ENCODE measurements at places on chromosomes 3 and 15.
A peak's percentile ranks its signal among the peaks of the same experiment; 100 is the strongest.

GRCh38 chr3:31880482-31881078, 100.5 kb downstream of the OSBPL10 start:
- DNase-seq = peak; percentile 93

DNA sequence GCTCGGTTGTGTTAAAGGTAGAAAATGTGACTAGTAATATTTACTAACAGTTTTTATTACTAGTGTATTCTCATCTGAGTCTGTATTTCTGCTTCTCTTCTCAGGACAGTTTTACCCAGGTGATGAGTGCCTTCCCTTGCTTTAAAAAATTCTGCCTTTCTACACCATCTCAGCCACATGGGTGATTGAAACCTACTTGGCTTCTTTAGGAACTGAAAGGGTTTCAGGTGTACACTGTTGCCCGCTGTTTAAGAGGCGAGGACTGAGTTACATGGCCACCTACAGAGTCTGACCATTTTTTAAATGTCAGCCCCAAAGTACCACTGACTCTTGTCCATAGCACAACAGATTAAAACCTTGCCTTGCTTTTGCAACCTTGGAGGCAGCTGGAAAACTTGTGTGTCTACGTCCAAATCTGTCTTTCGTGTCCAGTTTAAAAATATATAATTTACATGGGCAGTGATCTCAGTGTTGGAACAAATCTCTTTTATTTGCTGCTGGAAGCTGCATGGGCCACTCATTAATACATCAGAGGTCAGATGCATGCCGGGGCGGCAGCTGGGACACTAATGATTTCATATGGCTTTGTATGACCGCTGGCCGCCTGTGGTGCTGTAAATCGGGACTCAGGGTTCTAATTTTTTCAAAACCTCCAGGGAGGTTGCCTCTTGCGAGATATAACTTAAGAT, 44.6 kb downstream of the TRIM71 start:
- no peak for DNase-seq

GRCh38 chr15:67174864-67175573, 79.4 kb downstream of the AAGAB start:
- peak; percentile 99 for DNase-seq

GRCh38 chr3:141436180-141436579, 50.6 kb upstream of the RASA2 start:
- DNase-seq = no peak

DNA sequence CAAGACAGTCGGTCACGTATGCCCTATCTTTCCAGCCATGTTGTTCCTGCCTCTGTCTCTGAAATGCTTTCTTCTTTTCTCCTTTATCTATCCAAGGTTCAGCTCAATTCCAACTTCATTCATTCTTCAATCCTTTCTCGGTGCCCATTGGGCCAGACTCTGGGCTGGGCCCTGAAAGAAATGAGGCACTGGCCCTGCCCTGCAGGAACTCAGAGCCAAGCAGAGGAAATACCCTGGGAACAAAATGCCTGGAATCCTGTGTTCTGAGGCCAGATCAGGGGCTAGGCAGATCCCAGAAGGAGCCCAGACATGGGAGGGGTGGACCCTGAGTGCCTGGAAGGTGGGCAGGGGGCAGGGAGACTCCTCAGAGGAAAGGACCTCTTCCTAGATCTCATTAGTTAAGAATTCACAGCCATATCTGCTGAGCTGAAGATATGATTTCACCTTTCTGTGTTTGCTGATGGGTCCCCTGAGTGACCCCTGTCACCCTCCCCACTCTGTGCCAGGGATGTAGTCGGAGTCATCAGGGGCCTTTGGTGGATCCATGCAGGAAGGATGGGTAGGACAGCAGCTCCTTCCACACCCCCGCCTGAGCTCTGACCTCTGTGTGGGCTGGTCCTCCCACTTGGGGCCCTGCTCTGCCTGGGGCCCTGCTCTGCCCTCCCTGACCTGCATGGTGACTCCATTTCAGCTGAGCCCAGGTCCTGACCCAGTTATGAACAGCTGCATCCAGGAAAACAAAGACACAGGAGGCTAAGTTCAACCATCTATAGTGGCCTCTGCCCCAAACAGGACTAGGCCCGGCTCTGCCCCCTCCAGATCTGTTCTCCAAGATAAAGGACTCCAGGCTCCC, 5.3 kb upstream of the DAPK2 start:
- no peak for DNase-seq

DNA sequence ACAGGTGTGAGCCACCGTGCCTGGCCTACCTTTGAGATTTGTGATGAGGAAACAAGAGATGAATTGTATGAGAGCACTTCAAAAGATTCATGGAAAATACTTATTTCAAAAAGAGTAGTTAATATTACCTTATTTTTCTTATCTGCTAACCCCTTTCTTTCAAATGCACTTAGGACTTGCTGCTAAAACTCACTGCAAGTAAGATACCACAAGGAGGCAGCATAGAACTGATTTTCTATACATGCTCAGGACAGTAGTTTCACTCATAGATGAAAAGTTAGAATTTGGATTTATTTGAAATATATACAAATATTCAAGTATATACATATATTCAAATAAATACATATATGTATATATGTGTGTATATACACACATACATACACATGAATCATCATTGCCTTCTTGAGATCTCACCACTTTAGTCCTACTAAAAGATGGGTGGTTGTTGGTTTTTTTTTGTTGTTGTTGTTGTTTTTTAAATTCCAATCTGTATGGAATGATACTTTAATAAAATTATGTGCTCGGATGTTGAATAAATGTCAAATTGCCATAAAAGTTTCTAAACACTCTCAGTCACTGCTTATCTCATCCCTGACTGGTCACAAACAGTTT, 2.4 kb downstream of the CCNDBP1 start:
- peak; percentile 67 for DNase-seq

GRCh38 chr3:98980915-98981596, 79.6 kb upstream of the DCBLD2 start:
- DNase-seq = peak; percentile 44

DNA sequence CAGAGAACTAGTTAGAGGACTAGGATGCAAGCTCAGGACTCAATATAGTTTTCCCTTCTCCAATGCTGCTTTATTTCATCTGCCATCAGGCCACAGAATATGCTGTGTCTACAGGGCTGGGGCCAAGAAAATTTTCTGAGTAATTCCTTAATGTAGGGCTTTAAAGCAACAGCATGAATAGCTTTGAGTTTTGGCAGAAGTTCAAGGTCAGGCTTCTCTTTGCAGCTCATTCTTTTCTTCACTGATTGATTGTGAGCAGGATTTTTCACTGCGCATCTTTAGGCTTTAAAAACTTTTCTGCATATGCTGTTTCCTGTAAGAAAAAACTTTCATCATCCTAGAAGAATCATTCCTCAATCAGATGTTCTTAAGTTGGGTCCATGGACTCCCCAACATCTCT, 4.6 kb downstream of the TMEM108 start:
- no peak for DNase-seq

- DNase-seq = no peak
These were observed 1.2 kb upstream of the ADCY5 start for GRCh38 chr3:123449997-123450604.

GRCh38 chr3:82002986-82003642, 241.7 kb upstream of the GBE1 start:
- no peak for DNase-seq

DNA sequence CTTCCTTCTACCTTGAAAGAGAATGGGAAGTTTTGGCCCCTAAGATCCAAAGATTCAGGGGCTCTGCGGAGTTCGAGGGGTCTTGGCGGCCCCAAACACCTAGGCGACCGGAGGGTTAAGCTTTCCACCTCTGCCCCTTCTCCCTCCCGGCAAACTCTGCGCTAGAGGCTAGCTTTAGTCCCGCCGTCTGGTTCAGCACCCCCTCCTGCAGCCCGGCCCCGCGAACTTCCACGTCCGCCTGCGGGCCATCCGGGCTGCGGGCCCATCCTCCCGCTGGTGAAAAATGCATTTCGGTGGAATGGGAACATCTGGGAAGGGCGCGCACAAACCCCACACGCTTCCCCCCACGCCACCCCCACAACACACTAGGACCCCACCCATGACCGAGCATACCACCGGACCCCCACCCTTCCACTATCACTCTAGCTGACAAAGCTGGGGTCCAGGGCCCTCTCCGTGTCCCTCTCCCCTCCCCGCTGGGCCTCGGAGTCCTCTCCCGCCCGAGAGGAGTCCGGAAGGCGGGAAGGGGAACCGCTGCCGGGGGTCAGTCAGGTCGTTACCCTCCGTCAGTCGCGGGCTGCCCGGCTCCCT, 1.0 kb downstream of the SHOX2 start:
- no peak for DNase-seq

GRCh38 chr3:65342084-65342683, 654.4 kb upstream of the ADAMTS9 start:
- peak; percentile 64 for DNase-seq

DNA sequence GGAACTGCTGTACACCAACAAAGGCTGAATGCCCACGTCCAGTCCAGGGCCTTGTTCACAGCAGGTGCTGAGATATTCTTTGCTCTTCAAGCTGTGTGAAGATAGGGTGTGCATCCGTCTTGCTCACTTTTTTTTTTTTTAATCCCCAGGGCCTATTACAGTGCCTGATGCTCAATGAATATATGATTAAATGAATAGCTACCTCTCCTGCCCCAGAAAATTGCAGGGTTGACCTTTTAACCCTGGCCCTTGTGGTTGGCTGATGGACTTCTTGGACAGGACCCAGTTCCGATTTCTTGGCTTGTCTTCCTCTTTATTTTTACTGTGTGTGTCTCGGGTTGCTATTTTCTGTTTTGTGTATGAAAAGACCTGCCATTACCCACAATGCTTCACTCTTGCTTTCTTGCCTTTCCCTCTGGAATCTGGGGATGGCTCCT, 2.9 kb upstream of the FYTTD1 start:
- DNase-seq = no peak

DNA sequence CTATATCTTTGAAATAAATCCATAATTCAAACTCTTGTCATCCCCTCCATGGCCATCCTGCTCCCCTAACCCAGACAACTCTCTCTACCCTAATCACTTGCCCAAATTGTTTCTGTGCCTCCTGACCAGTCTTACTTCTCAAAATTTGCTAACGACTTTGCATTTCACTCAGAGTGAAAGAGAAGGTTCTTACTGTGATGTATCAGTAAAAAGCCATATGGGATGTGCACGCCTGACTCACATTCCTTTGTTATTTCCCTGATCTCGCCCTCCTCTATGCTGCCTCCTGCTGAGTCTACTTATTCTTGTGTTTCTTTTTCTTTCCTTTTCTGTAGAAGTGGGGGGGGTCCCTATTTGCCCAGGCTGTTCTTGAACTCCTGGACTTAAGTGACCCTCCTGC, 487.2 kb upstream of the FRG2C start:
- no peak for DNase-seq

GRCh38 chr3:78004571-78004970, 964.7 kb downstream of the ROBO2 start:
- DNase-seq = no peak

DNA sequence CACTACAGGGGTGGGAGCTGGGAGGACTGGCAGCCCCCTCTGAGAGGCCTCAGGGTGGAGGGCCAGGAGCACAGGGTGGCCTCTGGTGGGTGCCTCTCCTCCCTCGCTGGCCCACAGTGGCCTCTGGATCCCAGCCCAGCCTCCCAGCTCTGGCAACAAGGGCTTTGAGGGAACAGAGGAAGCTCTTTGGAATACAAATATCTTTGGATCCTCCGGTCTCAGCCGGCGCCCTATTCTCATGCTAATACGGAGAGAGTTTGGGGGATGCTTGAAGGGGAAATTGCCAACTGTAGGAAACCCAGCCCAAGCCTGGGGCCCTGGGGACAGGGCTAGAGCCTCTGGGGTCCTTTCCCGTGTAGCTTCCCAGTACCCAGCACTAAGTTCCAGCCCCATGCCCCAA, 33.4 kb upstream of the INSYN1 start:
- DNase-seq = no peak

DNA sequence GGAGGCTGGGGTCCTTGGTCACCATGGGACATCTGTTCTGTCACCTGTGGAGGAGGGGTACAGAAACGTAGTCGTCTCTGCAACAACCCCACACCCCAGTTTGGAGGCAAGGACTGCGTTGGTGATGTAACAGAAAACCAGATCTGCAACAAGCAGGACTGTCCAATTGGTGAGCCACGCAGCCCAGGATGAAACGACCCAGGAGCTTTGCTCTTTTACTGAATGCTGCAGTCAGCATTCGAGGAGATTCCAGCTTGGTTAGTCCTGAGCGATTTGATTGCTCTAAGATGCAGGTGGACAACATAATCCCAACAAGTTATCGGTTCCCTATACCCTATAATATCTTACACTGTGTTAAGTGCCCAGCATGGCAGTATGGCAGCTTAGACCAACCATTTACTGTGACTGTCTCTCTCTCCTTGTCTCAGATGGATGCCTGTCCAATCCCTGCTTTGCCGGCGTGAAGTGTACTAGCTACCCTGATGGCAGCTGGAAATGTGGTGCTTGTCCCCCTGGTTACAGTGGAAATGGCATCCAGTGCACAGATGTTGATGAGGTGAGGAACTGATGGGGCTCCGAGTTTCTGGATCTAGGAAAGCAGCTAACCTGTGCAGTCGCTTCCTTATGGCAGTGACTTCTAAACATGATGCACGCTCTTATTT, 7.8 kb downstream of the THBS1 start:
- DNase-seq = peak; percentile 17

DNA sequence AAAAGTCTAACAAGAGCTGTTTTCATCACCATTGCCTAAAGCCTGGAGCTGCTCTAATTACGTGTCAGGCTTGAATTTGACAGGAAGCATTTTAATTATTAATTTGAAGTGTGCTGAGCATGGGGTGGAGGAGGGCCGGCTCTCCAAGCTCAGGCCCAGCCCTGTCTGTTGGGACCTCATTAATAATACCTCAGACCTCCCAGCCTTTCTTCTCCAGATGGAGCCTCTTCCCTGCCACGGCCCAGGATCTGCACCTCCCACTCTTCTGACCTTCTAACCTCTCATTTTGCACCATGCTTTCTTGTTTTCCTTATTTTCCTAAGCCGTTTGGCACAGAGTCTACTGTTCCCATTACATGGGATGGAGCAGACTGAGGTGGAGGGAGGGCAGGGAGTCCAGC, 30.0 kb downstream of the INSYN1 start:
- DNase-seq = no peak

- no peak for DNase-seq
These were observed 48.7 kb upstream of the CRTC3 start for GRCh38 chr15:90481023-90481422.

DNA sequence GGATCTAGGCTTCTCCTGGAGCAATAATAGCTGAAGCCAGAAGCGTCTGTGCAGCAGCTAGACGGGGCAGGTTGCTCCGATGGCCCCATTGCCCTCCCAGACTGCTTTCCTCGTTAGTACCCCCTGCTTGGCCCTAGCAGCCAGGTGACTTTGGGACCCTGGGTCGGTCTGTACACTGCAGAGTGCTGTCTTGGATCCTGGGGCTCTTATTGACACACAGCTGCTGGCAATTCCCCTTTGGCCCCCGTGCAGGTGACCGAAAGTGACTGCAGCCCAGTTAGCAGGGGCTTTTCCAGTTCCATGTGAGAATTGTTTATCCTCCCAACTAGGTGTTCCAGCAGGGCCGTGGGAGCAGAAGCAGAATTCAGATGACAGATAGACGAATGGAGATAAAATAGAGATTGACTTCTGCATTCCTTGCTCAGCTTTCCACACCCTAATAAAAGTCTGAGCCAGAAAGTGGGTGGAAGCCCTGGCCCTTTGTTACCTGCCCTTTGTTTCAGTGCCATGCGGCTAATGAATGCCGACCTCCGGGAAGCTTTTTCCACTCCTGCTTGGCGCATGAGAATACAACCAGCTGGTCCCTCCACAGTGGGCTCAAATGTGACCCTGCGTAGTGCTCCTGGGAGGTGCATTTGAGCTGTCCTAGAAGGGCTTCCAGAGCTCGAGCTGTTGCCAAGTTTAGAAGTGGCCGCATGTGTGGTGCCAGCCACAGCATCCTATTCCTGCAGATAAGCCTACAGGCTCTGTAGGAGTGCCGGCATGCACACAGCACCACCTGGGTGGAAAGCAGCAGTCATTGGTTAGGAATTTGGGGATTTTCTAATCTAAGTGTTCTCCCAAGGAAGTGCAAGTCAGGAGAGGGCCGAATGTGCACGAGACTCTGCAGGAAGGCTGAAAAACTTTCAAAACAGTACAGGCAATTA, 94.4 kb downstream of the SLCO3A1 start:
- DNase-seq = peak; percentile 96

Data from epithelial cell of esophagus (primary cell).